ENCODE measurements at places on chromosomes 3 and 15.

DNA sequence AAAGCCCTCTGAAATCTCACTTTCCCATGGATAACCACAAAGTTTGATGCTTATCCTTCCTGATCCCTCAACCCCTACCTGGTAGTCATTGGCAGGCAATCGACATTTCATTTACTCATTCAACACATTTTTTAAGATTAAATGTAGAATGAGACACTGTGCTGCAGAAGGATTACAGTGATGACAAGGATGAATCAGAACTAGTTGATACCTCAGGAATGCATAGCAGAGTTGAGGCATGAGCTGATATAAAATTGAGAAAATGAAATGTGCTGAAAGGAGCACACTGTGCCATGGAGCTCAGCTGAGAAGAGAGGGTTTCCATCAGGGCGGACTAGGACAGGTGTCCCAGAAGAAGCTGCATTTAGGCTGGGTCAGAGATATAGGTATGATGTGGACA lies 48.9 kb upstream of the ACTL6A start:
- no peak for DNase-seq

DNA sequence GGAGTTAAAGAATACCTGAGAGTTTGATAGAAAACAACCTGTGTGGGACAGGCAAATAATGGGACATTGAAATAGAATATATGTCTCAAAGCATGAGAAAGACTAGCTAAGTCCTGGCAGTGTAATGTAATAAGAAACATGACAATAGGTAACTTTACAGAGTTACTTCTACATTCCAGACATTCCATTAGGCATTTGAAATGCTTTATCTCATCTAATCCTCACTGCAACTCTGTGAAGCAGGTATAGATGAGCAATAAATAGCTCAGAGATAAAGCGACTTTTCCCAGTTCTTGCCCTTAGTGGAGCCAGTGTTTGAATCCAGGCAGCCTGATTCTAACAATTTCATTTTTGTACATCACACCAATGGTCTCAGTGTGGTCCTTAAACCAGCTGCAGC lies 76.8 kb downstream of the CPNE4 start:
- no peak for DNase-seq

DNA sequence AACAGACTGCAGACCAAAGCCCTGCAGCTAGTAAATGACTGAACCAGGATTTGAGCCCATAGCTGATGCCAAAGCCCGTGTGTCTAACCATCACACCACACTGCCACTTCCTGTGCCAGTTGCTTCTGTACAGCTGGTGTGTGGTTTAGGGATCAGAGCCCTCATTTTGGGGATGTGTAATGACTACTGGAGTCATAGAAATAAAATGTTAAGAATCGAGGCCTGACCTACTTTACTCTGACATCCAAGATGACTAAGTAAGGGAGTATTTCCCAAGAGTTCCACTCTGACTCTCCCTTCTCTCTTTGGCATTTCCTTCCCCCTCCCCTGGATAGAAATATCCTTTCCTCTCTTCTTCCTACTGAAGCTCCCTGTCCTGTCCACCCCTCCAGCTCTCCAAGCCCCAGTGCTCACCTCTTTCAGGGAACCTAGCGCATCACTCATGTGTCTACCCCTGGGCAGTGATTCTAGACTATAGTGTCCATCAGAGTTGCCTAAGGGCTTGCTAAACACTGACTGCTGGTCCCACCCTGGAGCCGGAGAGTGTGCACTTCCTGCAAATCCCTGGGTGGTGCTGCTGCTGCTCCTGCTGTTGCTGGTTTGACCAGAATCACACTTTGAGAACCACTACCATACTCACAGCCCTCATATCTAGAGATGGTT lies 53.8 kb downstream of the MGLL start:
- no peak for DNase-seq

DNA sequence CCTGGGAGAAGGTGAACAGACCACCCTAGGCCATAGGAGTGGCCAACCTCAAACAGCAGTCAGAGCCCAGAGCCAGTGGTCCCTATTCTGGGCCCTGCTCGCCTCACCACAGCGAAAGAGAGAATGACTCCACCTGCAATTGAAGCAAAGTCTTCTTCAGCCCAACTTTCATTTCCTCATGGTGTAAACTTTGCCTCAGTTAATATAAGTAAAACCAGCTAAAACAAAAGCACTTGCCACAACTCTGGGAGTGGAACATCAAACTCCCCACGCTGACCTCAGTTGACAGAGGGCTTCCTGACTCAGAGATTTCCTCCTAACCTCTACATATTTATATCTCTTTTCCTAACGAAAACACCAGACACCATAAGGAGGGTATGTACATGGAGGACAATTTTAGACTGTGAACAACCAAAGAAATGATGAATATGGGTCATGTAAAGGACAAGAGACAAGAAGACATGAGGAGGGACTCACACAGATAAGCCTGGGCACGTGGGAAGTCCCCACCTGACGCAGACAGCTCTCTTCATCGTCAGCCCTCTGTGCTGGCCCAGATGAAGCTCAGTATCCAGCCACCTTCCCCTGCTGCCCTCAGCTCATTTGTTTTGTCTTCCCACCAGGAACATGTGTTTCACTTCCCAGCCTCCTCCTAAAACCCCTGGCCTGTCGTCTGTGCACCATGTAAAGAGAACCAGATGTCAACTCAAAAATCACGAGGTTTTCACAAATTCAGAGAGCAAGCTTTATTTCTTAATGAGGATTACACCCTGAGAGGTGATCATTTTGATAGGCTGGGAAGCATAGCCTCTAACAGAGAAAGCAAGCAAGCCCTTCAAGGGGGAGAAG lies 140.9 kb downstream of the KCNMB2 start:
- no peak for DNase-seq

DNA sequence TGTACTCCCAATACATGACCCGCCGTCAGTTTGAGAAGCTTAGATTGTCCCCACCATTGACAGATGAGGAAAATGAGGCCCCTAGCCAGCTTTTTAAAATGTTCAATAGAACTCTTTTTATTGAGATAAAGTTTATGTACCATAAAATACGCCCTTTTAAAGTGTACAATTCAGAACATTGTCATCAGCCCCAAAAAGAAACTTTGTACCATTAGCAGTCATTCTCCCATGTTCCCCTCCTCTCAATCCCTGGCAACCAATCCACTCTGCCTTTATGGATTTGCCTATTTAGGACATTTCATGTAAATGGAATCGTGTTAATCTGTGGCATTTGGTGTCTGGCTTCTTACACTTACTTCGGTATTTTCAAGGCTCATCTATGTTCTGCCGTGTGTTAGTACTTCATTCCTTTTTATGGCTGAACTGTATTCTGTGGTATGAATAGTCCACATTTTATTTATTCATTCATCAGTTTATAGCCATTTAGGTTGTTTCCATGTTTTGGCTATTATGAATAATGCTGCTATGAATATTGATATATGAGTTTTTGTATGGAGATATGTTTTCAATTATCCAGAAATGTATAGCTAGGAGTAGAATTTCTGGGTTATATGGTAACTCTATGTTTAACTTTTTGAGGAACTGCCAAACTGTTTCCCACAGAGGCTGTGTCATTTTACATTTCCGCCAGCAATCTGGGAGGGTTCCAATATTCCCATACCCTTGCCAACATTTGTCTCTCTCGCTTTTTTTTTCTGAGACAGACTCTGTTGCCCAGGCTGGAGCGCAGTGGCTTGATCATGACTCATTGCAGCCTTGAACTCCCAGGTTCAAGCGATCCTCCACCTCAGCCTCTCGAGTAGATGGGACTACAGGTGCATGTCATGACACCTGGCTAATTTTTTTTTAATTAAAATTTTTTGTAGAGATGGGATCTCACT lies 15.3 kb upstream of the PTPN23 start:
- no peak for DNase-seq

DNA sequence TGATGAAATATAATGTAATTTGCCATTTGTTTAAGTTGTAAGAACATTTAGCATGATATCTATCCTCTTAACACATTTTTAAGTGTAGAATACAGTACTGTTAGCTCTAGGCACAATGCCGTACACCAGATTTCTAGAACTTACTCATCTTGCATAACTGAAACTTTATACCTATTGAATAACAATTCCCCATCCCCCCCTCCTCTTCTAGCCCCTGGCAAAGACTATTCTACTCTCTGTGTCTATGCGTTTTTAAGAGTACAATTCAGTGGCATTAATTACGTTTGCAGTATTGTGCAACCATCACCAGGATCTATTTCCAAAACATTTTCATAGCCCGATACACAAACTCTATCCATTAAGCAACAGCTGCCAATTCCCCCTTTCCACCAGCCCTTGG lies 261.7 kb downstream of the PLOD2 start:
- no peak for DNase-seq

- no peak for DNase-seq
Measured at GRCh38 chr3:54988302-54988837, 60.5 kb upstream of the LRTM1 start.

DNA sequence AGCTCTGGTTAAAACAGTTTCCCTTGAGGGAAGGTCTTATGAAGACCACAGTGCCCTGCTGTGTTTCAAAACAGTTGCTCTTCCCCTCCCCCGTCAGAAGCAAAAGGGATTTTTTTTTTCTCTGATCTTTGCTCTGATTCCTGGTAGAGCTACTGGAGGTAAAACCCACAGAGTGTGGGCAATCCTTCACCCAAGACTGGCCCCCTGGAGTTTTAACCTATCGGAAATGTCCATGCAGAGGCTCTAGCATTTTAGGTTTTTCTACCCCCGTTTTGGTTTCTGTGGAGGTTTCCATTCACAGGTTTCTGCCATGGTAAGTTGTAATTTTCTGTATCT lies 27.7 kb downstream of the GRM2 start:
- DNase-seq = no peak

DNA sequence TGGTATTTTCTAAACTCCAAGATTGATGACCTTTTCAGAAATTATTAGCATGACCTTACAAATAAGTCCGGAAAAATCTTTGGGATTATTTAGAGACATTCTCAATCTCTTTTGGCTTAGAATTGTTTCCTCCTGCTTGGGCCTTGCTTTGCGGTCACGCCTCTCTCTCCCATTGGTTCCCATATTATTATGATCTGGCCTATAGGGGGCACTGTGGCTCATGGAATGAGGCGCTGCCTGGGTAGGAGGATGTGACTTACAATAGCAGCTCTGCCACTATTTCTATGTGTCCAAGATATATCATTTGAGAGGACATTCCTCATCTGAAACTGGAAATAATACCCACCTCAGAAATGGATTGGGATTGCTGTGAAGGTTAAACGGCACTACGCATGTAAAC lies 464.9 kb downstream of the MFSD1 start:
- peak; percentile 33 for DNase-seq

- no peak for DNase-seq
Measured at GRCh38 chr15:96838081-96838480, 507.6 kb downstream of the NR2F2 start.

- DNase-seq = no peak
Measured at GRCh38 chr15:66943456-66944095, 121.8 kb upstream of the SMAD3 start.

DNA sequence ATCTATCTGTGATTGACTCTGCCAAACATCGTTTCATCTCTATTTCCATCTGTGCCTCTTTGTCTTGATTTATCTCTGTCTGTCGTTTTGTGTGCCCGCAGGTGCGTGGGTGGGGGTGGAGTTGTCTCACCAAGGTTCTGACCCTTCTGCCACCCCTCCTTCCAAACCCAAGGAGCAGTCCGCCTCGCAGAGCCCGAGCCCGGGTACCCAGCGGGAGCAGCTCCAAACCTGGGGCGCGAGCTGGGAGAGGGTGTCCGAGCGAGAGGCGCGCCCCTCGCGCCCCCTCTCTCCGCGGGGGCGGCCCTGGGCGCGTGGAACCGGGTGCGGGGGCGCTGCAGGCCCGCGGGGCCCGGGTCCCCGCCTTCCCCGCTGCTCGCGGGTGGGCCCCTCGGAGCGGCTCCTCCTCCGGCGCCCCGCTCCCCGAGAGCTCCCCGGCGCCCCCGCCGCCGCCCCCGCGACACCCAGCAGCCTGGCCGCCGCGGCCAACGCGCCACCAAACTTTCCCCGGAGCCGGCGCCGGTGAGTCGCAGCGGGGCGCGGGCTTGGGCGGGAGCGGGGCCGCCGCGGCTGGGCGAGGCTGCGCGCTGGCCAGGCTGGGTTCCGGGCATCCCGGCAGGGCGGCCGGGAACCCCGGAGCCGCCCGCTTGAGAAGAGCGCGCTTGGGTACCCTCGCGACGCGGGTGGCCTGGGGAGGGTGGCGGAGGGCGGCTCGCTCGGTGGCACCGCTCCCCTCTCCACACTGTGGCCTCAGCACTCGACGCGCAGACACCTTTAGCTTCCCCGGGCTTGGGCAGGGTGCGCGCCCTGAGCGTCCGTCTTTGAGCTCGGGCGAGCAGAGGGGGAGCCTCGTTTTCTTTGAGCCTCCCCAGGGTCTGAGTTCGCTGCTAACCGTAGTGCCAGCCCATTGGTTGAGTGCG lies at the start of gene HRH1:
Gene HRH1 (plus strand): TSS at position 458 of the 917 bp plus-strand sequence. CDS start 104,545 bp downstream, outside the sequence.
- no peak for DNase-seq

DNA sequence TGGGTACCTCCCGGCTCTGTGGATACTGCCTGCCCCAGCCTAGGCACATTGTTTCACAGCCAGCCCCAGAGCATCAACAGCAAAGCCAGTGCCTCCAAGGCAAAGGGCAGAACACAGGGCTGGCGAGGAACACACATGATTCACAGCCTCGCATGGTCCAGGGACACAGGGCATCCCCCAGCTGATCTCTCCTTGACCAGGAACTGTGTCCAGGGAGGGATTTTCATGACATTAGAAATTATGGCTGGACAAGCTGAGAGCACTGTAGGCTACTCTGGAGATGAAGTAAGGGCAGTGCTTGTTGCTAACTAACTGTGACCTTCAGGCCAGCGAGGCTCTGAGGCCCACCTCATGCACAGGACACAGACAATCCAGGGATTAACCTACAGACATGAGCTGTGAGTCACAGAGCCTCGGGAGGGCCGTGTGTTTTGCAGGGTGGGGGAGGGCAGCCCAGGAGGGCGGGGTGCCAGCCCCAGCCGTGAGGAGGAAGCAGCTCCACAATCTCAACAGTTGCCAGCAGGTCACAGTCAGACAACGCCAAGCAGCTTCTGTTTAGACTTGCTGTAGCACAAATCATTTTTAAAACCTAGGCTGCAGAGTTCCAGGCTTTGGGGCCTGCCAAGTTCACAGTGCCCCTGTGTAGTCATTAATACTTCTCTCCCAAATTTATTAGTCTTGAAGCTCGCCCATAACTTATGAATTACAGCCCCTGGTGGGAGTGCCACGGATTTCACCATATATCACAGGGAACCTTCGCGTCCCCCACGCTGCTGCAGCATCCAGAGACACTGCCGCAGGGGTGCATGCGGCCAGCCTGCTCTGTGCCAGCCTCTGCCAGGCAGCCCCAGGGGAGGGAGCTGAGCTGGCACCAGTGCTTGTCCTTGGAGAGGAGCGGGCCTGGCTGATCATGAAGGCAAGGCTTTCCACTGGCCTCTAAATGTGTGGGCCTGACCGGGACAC lies 114.7 kb downstream of the ETFA start:
- DNase-seq = peak; percentile 76

DNA sequence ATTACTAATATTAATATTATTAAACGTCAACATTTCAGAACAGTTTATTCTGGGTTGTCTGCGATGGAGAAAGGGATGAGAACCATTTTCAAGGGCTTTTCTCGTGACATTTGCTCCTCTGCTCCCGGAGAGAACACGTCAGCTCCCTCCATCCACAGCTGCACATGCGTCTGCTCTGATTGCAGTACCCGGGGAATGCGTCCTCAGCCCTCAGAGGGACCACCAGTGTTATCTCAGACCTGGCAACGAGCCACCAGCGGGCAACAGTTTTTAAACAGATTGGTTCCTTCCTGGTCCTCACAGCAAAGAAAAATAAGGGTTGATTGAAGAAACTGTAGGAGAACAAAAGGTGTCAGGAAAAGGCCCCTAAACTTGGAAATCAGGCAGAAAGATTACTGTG lies 202.2 kb upstream of the ADAMTS9 start:
- no peak for DNase-seq

Measured in renal pelvis (tissue), 12 donors.